GM23248 (cell line): ENCODE measurements at places on chromosomes 3 and 15.

DNA sequence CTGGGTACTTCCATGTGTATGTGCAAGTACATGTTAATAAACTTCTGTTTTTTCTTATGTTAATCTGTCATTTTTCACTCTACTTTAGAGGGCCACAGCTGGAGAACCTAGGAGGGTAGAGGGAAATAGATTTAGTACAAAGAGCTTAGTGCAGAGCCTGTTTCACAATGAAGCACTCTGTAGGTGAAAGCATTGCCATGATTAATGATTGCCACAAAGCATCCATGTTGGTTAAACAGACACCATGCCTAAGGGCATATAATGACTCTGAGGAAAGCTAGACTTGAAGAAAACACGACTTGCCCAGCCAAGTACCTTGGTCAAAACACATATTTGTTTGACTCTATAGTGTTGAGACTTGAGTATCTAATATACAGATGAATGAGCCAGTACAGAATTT lies 338.4 kb downstream of the FHIT start:
- DNase-seq = no peak

DNA sequence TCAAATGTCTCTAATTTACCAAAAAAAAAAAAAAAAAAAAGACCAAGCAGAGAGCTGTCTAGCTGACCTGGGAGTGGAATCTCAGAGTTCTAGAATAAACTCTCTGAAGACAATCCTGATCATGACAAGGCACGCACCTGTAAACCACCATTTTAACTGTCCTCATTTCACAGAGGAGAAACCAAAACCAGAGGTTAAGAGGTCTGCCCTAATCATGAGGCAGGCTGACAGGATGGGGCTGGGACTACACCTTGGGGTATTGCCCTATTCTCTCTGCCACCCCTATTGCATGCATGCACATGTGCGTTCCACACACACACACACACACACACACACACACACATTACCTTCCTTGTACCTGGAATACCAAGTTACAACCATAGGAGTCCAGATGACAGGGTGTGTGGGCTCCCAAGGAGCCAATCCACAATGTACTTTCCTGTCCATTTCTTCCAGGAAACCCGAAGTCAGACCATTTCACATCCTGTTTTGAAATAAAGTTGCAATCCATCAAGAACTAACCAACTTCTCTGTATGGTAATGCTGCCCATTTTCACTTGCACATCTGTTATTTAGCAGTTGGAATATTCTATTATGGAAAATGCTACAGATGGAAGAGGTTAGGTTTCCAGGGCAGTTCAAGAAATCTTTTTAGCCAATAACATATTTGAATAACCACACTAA lies 34.6 kb downstream of the HSPBAP1 start:
- DNase-seq = no peak

DNA sequence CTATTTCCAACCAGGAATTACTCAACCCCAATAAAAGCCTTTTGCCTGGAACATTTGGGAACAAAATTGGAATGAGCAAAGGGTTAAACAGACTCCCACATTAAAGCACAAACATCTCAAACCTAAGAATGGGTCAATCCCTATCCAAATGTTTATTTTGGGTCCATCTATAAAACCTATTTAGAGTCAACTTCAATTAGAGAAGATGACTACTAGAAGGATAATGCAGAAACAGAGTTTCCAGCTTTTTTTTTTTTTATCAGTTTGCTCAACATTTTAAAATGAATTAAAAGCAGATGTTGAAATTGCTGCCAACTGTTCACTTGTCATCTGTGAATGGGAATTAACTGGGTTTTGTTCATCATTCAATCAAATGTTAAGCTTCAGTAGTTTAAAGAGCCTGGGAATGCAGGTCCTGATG lies 4.1 kb upstream of the TBC1D23 start:
- peak; percentile 77 for DNase-seq

DNA sequence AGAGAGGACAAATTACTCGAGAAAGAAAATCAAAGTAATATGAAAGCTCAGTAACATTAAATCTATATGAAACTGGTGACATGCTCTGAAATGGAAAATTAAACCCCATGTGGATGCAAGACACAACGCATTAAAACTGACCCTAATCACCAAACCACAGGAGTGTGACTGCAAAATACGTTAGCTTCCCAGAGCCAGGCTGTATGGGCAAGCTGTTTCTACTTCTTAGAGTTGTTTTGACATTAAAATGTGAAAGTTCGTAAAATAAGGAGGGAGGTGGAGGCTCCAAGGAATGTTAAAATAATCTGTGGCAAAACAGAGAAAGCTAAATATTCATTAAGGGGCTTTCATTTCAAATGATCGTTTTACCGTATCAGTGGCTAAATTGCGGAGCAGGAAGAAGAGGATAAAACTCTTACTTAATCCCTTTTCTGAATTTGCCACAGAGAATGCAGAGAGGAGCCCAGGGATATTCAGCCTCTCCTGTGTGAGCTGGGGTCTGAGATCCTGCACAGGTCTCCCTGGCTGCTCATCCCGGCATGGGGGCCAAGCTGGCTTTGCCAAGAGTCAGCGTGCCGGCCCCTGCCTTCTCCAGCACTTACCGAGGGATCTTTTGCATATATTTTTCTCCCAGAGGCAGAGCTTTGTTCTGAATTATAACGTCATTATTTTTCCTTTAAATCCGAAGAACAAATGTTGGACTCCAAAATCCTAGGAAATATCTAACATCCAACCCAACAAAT lies 239.8 kb upstream of the THBS1 start:
- DNase-seq = no peak

- no peak for DNase-seq
Observed at GRCh38 chr3:68116580-68116979, 462.2 kb upstream of the SUCLG2 start.

DNA sequence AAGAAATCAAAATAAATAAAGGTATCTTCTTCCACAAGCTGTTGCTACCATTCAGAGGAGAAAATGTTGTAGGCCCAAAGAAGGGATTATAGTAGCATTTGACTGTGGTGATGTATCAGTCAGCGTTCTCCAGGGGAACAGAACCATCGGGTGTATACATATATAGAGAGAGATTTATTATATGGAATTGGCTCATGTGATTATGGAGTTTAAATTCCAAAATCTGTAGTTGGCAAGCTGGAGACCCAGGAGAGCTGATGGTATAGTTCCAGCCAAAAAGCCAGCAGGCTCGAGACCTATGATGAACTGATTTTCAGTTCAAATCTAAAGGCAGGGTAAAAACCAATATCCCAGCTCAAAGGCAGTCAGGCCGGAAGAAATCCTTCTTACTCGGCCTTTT lies 7.4 kb upstream of the SPG21 start:
- no peak for DNase-seq

- peak; percentile 73 for DNase-seq
Observed at GRCh38 chr3:172315401-172316091, 132.7 kb downstream of the GHSR start.

DNA sequence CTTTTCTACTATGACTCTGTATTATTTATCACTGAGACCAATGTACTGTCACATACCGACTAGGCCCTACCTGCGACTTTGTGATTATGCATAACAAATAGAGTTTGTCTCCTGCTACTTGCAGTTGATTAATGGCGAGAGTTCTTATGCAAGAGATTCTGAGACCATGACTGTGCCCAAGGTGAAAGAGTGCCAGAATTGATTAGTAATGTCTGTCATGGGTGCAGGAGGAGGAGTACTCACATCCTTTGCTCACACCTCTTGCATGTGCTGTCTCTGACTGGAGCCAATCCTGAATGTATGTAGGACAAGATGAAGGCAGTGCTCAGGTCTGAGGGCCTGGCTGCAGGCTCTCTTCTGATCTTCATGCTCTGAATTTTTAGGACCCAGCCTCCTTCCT lies 260.7 kb downstream of the THSD4 start:
- peak; percentile 47 for DNase-seq

- DNase-seq = no peak
Observed at GRCh38 chr3:137041686-137042085, 83.9 kb downstream of the IL20RB start.
